ENCODE measurements at places on chromosomes 7 and 10.

DNA sequence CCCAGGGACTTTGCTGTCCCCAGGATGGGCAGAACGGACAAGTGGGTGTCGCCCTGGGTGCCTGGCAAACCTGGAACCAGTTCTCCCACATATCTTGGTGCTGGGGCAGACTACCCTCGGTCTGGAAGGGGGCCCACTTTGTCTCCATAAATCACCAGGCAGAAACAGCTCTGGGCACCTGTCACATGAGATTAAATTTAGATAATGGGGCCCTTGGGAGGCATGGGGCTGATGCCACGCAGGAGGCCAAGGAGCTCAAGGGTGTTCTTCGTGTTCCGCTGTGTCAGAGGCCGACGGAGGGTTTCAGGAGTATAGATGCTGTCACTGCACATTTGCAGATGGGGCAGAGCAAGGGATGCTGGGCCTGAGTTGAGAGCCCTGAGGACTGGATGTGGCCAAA, 72.7 kb downstream of the TMEM130 start:
- ATAC-seq, result no peak

- ATAC-seq, result no peak
Observed at GRCh38 chr7:156842317-156842716, 50.7 kb downstream of the LMBR1 start.

- ATAC-seq, result no peak
Observed at GRCh38 chr10:29022513-29022912, 266.4 kb upstream of the LYZL1 start.

GRCh38 chr10:71762324-71762723, 11.0 kb downstream of the VSIR start:
- no peak for ATAC-seq

GRCh38 chr7:141375442-141375841, 175.8 kb upstream of the AGK start:
- no peak for ATAC-seq

- ATAC-seq, result no peak
Observed at GRCh38 chr7:38535073-38535472, 96.1 kb downstream of the AMPH start.

DNA sequence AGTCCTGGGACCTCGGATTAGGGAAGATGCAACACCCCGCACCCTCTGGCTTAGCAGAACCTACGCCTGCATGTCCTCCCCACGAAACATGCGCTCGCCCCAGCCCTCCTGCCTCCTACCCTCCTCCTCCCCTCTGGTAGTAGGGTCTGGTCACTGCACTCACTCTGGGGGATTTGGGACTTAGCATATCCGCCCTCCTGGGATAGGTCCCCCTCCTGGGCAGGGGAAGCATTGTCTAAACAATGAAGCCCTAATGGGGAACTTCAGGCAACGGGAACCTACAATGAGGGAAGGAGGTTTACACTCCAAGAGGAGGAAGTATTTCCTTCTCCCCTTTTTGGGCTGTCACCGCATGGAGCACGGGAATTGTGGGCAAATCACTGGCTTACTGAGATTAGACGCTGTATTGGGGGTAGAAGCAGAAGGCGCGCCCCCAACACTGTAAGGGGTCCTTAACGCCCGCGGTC, 892 bp downstream of the CRHR2 start:
- ATAC-seq, result no peak

GRCh38 chr7:149564340-149565095, 66.9 kb upstream of the ZNF746 start:
- no peak for ATAC-seq

- no peak for ATAC-seq
Observed at GRCh38 chr7:157402911-157403534, 66.2 kb downstream of the DNAJB6 start.

DNA sequence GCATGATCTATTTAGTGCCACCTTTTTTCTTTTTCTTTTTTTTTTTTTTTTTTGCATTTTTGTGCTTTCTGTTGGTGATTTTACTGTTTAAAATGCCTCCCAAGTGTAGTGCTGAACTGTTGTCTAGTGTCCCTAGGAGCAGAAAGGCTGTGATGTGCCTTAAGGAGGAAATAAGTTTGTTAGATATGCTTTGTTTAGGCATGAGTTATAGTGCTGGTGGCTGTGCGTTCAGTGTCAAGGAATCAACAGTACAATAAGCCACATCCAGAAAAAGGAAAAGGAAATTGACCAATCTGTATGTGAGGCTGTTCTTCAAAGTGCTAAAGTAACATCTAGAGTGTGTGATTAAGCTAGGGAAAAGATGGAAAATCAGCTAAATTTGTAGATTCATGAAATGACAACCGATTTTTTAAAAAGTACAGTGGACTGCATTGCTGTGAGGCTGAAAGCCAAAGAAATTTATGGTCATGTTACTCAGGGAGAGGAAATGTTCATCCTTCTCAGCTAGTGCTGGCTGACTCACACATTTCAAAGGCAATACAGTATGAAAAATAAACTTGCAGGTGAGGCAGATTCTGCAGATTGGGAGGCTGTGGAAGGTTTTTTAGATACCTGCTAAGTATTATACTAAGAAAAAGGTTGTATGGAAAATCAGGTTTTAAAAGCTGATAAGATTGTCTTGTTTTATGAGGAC, 122.7 kb upstream of the ADCY1 start:
- ATAC-seq, result no peak

DNA sequence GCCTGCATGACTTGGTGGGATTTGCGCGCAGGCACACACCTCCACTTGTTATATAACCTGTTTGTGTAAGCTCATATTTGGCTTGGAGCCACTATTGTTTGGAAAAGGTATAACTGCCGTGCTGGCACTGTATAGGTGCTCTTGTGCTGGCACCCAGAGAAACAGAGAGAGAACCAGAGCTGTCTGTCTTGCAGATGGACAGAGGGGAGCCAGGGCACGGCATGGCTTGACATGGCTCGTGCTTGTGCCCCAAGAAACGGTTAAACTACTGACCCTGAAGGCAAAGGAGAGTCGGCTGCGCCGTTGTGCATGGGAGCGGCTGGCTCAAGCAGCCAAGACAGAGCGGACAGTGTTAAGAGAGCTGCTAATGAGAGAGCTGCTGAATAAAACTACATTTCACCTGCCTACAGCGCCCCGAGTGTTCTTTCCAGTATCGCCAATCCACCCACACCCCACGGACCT, 23.2 kb downstream of the RAPGEF5 start:
- ATAC-seq, result no peak

GRCh38 chr10:26832960-26833359, 27.8 kb downstream of the ABI1 start:
- ATAC-seq, result no peak

- ATAC-seq, result no peak
Observed at GRCh38 chr7:123494193-123494796, 40.1 kb downstream of the IQUB start.

DNA sequence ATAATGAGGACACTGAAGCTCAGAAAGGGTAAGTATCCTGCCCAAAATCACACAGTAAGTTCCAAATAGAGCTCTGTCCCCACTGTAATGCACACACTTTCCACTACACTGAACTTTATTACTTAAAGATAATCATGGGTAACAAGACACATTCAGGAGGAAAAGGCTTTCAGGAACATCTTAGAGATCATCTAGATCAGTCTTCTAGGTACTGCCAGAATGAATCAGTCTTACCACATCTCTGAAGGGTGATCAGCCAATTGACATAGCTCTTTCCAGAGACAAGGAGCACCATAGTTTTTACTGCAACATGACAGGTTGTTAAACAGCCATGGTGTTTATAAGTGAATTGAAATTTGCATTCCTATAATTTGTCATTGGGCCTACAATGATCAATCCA, 5.4 kb upstream of the HERPUD2 start:
- ATAC-seq, result no peak

DNA sequence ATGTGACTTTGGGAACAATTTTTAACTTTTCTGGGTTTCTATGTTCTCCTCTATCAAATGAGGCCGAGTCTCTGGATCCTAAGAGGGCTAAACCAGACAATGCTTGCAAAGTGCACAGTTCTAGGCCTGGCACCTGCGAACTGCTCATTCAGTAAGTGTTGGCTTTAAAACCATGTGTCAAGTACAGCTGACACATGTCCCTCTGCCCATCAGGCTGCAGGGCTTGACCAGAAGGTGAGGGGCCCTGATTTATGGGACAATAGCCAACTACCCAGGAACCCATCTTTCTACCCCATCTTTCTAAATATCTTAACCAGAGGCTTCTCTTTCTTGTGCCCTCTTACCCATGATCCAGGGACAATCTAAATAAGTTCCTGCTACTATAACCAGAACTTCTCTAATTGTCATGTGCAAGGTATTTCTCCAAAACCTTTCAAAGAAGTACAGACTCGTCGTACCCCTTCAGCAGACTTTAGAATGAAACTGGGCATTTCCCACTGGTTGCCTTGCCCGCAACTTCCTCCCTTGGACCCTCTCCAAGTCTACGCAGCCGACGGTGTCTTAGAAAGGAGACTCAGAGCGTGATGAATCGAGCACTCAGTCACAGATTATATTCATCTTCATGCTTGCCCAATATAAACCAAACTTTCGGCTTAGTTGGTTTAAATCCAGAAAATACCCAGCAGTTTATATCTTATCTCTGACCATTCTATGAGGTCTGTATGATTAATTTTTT, 69.8 kb upstream of the STEAP1B start:
- ATAC-seq, result no peak

GRCh38 chr7:71780282-71780681, 631.9 kb downstream of the CALN1 start:
- no peak for ATAC-seq

- ATAC-seq, result no peak
Observed at GRCh38 chr10:89314676-89315075, 12.8 kb downstream of the IFIT2 start.

GRCh38 chr7:39880556-39880955, 69.5 kb upstream of the CDK13 start:
- ATAC-seq, result no peak

GRCh38 chr10:71159892-71160291, 52.5 kb upstream of the UNC5B start:
- ATAC-seq, result no peak

DNA sequence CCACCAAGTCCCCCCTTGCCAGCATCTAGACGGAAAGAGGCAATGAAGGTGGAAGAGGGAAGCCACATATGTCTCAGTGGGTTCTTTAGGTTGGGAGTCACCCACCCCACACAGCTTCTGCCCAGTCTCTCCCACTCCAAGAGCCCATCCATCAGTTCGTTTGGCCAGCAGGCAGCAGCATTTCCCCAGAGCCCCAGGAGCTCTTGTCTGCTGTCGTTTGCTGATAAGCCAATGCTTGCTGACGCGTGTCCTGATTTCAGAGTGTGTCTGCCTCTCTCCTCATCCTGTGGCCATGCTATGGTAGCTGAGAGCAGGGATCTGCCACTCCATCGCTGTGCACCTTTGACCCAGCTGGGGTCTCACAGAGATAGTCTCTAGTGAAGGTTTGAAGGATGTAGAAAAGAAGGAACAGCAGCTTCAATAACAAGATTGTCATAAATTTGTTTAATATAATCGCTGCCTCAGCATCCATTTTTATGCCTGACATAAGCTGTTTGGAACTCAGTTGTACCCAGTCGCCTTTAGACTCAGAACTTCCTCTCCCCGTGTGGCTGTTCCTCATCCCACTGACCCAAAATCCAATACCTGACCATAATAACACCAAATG, 39.4 kb upstream of the GDF10 start:
- no peak for ATAC-seq

- no peak for ATAC-seq
Observed at GRCh38 chr7:47295606-47296005, 286.3 kb downstream of the TNS3 start.

Data from motor neuron (in vitro differentiated cells).